Suppressor macrophage treated with lipopolysaccharide for 4 hours (primary cell): ENCODE measurements at places on chromosomes 13 and 19.

GRCh38 chr13:40626561-40626960 lies 39.9 kb downstream of the FOXO1 start:
- peak; percentile 58 for DNase-seq

DNA sequence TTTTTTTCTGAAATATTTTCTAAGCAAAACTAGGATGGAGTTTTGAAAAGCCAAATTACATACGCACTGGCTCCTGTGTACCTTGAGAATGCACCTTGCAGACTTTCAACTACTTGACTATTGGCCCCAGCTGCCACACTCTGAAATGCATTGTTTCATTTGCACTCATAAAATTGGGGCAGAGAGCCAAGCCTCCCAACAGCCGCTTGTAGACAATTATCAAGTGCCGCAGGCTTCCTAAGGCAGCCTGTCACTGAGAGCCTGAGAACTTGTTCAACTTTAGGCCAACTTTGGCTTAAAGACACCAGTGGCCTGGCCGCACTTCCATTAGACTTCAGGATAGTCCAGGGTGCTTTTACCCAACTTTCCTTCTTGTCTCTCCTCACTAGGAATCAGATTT lies 115.7 kb upstream of the STARD13 start:
- no peak for DNase-seq

DNA sequence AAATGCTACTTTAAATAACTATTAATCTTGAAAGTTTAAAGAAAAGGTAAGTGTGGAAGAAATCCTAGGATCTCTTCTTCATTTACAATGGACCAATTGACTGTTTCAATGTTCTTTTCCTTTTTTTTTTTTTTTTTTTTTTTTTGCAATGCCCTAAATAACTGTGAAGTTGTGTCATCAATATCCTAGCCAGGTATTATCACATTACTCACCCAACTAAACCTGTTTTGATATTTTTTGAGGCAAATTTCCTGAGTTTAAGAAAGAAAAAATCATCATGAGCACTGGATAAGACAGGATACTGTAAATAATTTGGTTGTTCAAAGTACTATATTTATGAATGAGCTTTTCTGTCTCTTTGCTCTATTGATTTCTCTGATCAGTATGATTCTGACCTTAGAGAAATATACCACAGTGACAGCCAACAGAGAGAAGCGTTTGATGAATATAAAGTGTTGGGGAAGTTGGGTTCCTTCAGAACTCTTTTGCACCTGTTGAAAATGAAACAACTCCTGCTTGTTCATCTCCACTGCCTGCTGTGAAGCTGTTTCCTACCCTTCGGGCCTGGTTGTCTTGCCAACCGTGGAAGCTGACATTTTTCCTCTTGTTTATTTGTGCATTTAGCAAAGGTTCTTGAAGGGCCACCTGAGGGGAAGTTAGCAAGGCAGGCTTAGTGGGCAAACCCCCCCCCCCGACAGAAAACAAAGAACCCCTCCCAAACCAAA lies 1220.5 kb upstream of the SLC10A2 start:
- no peak for DNase-seq

DNA sequence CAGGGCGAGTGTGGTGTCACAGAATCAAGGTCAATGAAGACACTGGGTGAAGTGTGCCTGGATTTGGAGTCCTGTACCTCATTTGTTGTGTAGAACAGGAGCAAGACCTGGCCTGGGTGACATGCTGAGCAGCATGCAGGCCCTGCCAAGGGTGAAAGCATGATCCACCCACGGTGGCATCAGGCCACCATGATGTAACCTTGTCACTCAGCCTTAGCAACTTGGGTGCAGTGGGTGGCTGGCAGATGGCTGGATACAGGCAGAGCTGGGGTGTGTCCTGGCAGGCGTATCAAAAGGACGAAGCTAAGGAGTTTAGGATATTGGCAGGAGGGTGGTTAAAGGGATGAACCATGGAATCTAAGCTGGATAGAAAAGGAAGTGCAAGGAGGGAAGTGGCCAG lies 10.3 kb downstream of the THSD1 start:
- peak; percentile 68 for DNase-seq
